ENCODE measurements at places on chromosomes 5 and 9. TPM values are rescaled to one million over a fixed set of nuclear protein-coding genes. Genes with fewer than 3 reads are reported as not detected.

GRCh38 chr9:9719373-9720112 lies 893.3 kb downstream of the PTPRD start:
- DNase-seq = no peak

CRB2 gene
- total RNA-seq = 0.07 TPM

IRX4 gene
- 16.5 TPM for total RNA-seq

C9orf40 gene
- total RNA-seq = 12.8 TPM

GRCh38 chr5:80008995-80009765 lies 18.1 kb upstream of the MTX3 start:
- no peak for DNase-seq

GRCh38 chr9:13213337-13213736 lies 66.2 kb downstream of the MPDZ start:
- no peak for DNase-seq

CNTNAP3B gene
- total RNA-seq = 24.3 TPM

- DNase-seq = no peak
These were observed 824 bp downstream of the TMEM245 start for GRCh38 chr9:109118808-109119438.

SRP19 gene
- 45.3 TPM for total RNA-seq

DNA sequence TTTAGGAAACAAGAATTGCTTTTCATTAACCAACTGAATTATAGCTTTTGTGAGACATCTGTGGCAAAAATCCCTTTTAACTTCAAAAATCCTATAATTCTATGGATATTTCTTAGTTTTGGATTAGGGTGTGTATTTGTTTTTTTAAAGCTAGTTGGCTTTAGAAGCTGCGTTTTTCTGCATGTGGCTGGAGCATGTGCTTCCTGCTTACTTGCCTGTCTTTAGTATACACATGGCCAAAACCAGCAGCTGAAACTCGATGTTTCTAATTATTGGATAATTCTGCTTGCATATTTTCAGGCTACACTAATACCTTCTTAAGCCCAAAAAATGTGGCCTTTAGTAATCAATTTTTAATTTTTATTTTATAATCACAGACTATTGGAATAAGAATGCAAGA lies 8.9 kb downstream of the RECK start:
- no peak for DNase-seq

GRCh38 chr5:113320273-113320780 lies 114.5 kb downstream of the TSSK1B start:
- no peak for DNase-seq

- no peak for DNase-seq
These were observed 131.4 kb downstream of the MRPL36 start for GRCh38 chr5:1668141-1668721.

GRCh38 chr5:10987276-10987924 lies 226.4 kb upstream of the DAP start:
- no peak for DNase-seq

- DNase-seq = no peak
These were observed 168.4 kb downstream of the GADD45G start for GRCh38 chr9:89773170-89773569.

GRCh38 chr5:14400085-14400484 lies 181.5 kb upstream of the OTULINL start:
- no peak for DNase-seq

CACNA1B gene
- total RNA-seq = 1.7 TPM

All from HCT116 (cell line).